ENCODE measurements at places on chromosomes 1 and 21.

DNA sequence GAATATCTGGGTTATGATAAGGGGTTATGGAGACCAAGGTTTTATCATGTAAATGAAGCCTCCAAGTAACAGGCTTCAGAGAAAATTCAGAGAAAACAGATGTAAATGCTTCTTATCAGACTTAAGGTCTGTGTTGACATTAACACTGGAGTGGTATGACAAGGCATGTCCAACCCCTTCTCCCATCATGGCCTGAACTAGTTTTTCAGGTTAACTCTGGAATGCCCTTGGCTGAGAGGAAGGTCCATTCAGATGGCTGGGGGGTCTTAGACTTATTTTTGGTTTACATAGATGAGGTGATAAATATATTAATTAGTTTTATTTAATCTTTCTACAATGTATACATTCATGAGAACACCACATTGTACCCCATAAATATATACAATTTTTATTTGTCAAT lies 399.6 kb downstream of the TBX15 start:
- no peaks in the 10 kb centered on the region for H3K36me3 ChIP-seq
- H3K4me1 ChIP-seq = no peaks in the 10 kb centered on the region
- H3K4me3 ChIP-seq = no peak overlapping the region

DNA sequence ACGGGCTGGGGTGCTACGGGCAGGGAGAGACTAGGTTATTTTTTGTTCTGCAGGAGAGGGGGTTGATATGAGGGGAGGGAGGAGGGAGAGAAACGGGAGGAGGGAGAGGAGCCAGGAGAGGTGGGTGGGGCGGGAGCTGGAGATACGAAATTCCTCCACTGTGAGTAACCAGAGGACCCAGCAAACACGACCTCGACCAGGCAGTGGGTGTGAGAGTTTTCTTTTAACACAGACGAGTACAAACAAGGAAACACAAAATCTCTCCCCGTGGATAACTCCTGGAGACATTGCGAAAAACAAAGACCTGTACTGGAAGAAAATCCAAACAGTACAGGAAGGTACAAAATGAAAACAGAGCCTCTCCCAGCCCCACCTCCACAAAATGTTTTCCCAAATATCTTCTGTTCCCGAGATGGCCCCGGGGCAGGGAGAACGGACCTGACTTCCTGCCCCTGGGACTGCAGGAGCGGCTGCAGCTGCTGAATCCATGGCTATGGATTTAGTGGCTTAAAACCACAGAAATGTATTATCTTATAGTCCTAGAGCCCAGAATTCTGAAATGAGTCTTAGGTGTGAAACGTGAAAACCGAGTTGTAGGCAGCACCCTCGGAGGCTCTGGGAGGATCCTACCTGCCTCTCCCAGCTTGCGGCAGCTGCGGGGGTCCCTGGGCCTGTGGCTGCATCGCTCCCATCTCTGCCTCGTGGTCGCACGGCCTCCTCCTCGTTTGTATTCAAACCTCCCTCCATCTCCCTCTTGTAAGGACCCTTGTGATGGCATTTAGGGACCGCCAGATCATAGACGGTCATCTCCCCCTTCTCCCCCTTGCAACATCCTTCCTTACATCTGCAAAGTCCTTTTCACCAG lies 82.2 kb downstream of the RIPK4 start:
- no peak overlapping the region for H3K4me3 ChIP-seq
- DNase-seq = no peak
- no peaks in the 10 kb centered on the region for H3K36me3 ChIP-seq
- H3K4me1 ChIP-seq = no peaks in the 10 kb centered on the region
- H3K27me3 ChIP-seq = no peaks in the 10 kb centered on the region
- no peak overlapping the region for H3K27ac ChIP-seq

DNA sequence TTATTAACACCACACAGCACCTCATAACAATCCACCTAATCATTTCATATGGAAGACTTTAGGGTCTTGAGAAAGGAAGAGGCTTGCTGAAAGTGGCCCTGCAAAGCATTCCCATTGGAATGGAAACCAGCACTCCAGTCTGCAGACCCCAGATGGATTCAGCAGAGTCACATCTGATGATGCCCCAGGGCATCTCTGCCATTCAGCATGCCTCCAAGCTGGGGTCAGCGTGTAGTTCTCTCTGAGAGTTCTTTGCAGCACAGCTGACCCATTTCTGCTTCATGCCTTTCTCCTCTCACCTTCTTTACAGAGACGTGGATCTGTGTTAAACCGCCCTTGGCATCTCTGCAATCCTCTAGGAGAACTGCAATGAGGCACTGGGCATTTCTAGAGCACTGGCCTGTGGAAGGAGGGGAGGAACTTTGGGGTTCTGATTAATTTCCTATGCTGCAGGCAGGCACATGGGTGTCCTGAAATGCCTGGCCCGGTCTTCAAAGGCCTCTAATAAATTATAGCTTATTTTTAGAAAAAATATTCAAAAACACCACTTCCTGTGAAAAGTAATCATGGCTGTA lies 2.6 kb upstream of the LUZP1 start:
- DNase-seq = no peak
- H3K4me1 ChIP-seq = peaks cover 22% of the 10 kb centered on the region
- no peaks in the 10 kb centered on the region for H3K36me3 ChIP-seq
- no peak overlapping the region for H3K27ac ChIP-seq

DNA sequence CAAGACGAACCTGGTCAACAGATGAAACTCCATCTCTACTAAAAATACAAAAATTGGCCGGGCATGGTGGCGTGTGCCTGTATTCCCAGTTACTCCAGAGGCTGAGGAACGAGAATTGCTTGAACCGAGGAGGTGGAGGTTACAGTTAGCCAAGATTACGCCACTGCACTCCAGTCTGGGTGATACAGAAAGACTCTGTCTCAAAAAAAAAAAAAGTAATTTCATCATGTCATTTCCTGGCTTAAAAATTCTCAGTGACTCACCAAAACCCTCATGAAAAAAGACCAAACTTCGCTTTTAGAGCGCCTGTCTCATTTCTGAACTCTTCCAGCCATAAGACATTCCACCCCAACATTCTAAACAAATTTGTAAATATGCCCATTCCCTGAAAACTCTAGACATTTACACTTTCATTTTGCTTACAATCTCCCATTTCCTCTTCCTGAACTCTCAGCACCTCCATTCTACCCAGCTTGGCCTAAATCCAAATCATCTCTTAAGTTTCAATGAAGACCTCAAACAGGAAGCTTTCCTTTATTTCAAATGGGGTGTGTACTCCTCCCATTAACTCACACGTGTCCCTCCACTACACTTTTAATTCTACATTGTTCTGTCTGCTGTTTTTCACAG lies 50.5 kb upstream of the PRRC2C start:
- no peak overlapping the region for H3K4me3 ChIP-seq
- no peak for DNase-seq
- H3K4me1 ChIP-seq = peaks cover 11% of the 10 kb centered on the region
- no peaks in the 10 kb centered on the region for H3K27me3 ChIP-seq
- peak overlapping the region; percentile 32 for H3K27ac ChIP-seq
- no peaks in the 10 kb centered on the region for H3K36me3 ChIP-seq

- H3K36me3 ChIP-seq = no peaks in the 10 kb centered on the region
- no peak overlapping the region for H3K4me3 ChIP-seq
- no peak overlapping the region for H3K27ac ChIP-seq
- DNase-seq = no peak
Measured at GRCh38 chr1:185520188-185520920, 203.3 kb upstream of the IVNS1ABP start.

GRCh38 chr21:34844013-34844923 lies 175.5 kb downstream of the CLIC6 start:
- H3K36me3 ChIP-seq = peaks cover 50% of the 10 kb centered on the region
- no peak for DNase-seq
- H3K27ac ChIP-seq = no peak overlapping the region
- peaks cover 37% of the 10 kb centered on the region for H3K4me1 ChIP-seq
- H3K27me3 ChIP-seq = no peaks in the 10 kb centered on the region

- peaks cover 18% of the 10 kb centered on the region for H3K27me3 ChIP-seq
- H3K4me1 ChIP-seq = no peaks in the 10 kb centered on the region
- DNase-seq = no peak
- no peak overlapping the region for H3K4me3 ChIP-seq
- no peaks in the 10 kb centered on the region for H3K36me3 ChIP-seq
Measured at GRCh38 chr1:109441069-109441468, 14.8 kb upstream of the PSMA5 start.

GRCh38 chr1:87588495-87588894 lies 259.8 kb downstream of the LMO4 start:
- no peak overlapping the region for H3K27ac ChIP-seq
- no peak for DNase-seq
- H3K36me3 ChIP-seq = no peaks in the 10 kb centered on the region
- H3K4me1 ChIP-seq = no peaks in the 10 kb centered on the region
- no peaks in the 10 kb centered on the region for H3K27me3 ChIP-seq

- DNase-seq = no peak
- no peak overlapping the region for H3K27ac ChIP-seq
- peaks cover 11% of the 10 kb centered on the region for H3K4me1 ChIP-seq
- H3K36me3 ChIP-seq = no peaks in the 10 kb centered on the region
Measured at GRCh38 chr1:58648842-58649241, 51.0 kb downstream of the MYSM1 start.

DNA sequence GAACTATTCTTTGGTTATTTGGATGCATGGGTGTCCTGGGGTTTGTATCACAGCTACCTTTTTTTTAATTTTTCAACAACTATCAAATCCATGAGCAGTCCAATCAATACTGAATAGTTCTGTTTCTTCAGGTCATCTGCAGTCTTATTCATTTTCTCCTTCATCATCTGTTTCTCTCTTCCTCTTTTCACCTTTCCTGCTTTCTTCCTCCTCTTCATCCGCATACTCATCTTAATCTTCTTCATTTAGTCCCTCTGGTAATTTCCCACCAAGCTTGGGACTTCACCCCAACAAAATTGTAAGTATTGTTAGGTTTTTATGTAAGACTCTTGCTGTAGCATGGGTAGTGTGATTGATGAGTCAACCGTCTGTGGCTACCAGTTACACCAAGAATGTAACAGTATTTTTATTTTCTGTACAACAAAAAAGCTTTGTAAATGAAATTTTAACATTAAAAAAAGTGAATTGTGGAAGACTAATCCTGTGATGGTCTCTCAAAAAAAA lies 184.1 kb upstream of the RNPC3 start:
- DNase-seq = no peak
- no peaks in the 10 kb centered on the region for H3K4me1 ChIP-seq
- no peak overlapping the region for H3K27ac ChIP-seq
- H3K27me3 ChIP-seq = no peaks in the 10 kb centered on the region
- H3K4me3 ChIP-seq = no peak overlapping the region

GRCh38 chr1:198741744-198742143 lies 102.9 kb downstream of the PTPRC start:
- no peak overlapping the region for H3K4me3 ChIP-seq
- H3K36me3 ChIP-seq = peaks cover 99% of the 10 kb centered on the region
- H3K4me1 ChIP-seq = peaks cover 5% of the 10 kb centered on the region
- no peaks in the 10 kb centered on the region for H3K27me3 ChIP-seq
- no peak for DNase-seq

- no peak overlapping the region for H3K27ac ChIP-seq
- no peaks in the 10 kb centered on the region for H3K27me3 ChIP-seq
Measured at GRCh38 chr1:111656086-111657017, 36.8 kb downstream of the RAP1A start.

GRCh38 chr1:246338546-246338945 lies 168.5 kb downstream of the SMYD3 start:
- H3K27me3 ChIP-seq = no peaks in the 10 kb centered on the region
- no peak for DNase-seq
- no peaks in the 10 kb centered on the region for H3K4me1 ChIP-seq
- no peak overlapping the region for H3K27ac ChIP-seq
- no peak overlapping the region for H3K4me3 ChIP-seq
- peaks cover 8% of the 10 kb centered on the region for H3K36me3 ChIP-seq

DNA sequence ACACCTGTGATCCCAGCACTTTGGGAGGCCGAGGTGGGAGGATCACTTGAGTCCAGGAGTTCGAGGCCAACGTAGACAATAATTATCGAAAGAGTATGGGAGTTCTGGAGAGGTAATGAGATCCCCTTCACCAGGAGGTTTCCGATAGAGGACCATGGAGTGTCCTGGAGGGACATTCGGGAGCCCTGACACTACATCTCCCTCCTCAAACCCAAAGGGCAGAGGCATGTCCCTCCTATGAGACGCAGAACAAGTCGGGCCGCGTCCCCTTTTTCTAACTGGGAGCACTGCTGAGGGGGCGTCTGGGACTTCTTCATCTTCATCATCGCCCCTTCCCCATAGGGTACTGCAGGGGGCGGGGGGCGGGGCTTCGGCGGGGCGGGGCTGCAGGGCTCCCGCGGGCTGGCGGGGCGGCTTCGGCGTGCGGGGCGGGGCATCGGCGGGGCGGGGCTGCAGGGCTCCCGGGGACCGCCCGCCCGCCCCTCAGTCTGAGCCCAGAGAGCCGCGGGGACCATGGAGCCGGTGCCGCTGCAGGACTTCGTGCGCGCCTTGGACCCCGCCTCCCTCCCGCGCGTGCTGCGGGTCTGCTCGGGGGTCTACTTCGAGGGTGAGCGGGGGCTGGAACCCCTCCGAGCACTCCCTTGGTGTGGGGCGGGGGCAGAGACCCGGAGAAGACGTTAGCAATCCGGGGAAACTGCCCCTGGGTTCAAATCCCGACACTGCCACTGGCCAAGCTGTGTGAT lies at the start of gene THEMIS2:
Gene THEMIS2, plus strand, starts transcription at position 486 of the 743 bp plus-strand sequence. Its CDS starts 28 bp downstream, at position 514.
- H3K4me3 ChIP-seq = peak within 1 kb of the TSS; percentile 88
- peaks cover 14% of the 10 kb centered on the region for H3K36me3 ChIP-seq
- peak; percentile 84 for DNase-seq
- H3K27me3 ChIP-seq = no peaks in the 10 kb centered on the region
- H3K27ac ChIP-seq = peak within 1 kb of the TSS; percentile 24

DNA sequence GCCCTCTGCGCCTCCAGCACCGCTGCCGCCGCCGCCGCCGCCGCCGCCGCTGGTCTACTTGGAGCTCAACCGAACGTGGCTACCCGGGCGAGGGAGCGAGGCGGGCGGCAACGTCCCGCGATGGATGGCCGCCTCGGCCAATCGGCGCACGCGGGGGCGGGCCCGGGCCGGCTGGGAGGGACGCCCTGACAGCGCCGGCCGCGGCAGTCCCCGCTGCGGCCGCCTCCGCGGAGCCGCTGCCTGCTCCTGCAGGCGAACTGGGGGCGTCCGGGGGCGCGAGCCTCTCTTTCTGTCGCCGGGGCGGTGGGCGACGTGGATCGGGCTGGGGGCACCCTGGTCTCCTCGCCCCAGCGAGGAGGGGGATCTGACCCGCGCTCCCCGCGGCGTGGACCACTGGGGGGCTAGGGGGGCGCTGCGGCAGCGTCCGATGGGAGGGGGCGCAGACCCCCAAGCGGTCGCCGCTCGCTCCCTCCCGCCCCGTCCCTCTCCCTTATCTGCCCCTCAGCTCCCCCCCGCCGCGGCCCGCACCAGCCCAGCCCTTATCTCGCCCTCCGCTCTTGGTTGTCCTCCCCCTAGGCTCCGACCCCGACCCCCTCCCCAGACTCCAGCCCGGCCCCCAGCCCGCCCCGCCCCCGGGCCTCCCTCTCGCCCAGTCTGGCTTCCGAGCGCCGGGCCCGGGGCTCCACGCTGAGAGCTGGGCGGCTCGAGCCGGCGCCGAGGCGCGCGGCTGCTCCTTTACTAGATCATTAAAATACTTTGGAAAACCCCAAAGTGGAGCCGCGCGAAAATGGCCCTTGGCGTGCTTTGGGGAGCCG lies at the start of gene SSBP3:
Gene SSBP3, minus strand, starts transcription at position 56 of the 815 bp plus-strand sequence.
- H3K36me3 ChIP-seq = peaks cover 17% of the 10 kb centered on the region
- peak within 1 kb of the TSS; percentile 90 for H3K27ac ChIP-seq
- peak; percentile 94 for DNase-seq
- no peaks in the 10 kb centered on the region for H3K27me3 ChIP-seq
- H3K4me3 ChIP-seq = peak within 1 kb of the TSS; percentile 74
